Tibial artery (tissue), 4 donors: ENCODE measurements at places on chromosomes 7 and 10.
A peak's percentile ranks its signal among the peaks of the same experiment; 100 is the strongest.

DNA sequence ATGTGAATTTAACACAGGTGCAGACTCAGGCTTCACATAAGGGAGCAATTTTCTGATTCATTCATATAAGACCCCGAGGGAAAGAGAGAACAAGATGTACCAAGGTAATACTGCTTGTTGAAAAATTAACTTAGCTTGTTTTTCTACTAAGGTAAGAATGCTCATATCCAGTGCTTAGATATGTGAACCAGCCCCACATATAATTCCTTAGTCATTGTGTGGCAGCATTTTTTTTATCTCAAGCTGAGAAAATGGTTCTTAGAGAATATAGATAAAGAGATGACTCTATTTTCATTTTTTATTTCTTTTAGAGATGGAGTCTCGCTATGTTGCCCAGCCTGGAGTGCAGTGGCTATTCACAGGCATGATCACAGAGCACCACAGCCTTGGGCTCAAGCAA is 121.8 kb upstream of the SEM1 start:
- no peak for DNase-seq

DNA sequence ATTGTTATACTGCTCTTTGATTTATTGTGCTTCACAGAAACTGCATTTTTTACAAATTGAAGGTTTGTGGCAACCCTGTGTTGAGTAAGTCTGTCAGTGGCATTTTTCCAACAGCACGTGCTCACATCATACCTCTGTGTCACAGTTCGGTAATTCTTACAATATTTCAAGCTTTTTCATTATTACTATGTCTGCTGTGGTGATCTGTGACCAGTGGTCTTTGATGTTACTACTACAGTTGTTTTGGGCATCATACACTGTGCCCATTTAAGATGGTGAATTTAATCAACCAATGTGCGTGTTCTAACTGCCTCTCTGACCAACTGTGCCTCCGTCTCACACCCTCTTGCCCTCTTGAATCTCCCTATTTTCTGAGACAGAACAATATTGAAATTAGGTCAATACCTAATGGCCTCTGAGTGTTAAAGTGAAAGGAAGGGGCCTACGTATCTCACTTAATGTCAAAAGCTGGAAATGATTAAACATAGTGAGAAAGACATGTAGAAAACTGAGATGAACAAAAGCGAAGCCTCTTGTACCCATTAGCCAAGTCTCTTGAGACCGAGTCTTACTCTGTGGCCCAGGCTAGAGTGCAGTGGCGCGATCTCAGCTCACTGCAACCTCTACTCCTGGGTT is 20.2 kb upstream of the ASL start:
- no peak for DNase-seq

DNA sequence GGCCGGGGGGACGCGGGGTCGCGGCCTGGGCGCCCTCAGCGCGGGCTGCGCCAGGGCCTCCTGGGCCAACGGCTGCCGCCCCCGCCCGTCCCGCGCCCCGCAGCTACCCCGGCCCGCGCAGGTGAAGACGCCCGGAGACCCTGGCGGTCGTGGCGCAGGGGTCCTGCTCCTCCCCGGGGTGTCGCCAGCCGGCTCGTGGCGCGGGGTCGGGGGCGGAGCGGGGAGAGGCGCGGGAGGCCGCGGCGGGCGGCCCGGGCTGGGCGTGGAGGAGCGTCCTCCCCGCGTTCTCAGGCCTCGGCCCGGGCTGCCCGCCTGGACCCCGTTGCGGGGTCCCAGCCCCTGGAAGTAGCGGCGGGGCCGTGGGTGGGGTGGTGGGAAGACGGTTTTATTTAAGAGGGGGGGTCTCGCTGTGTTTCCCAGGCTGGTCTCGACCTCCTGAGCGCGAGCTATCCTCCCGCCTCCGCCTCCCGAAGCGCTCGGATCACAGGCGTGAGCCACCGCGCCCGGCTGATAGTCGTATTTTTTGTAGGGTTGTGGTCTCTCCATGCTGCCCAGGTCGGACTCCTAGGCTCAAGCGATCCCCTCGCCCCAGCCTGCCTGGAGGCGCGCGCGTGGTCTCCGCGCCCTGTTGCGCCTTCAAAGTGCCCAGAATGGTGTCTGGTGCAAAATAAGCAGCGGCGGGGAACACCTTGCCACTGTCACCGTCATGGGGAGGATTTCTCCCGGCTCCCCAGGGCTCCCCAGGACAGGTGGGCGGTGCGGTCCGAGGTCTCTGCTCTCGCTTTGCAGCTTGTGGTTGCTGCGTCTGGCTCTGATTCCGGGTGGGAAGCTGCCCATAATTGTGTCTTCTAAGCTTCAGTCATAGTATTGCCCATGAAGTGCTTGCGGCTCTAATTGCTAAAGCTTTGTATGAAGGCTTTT is 15.3 kb upstream of the SUN1 start:
- no peak for DNase-seq

GRCh38 chr10:14779001-14779651 is 4.4 kb upstream of the FAM107B start:
- no peak for DNase-seq

DNA sequence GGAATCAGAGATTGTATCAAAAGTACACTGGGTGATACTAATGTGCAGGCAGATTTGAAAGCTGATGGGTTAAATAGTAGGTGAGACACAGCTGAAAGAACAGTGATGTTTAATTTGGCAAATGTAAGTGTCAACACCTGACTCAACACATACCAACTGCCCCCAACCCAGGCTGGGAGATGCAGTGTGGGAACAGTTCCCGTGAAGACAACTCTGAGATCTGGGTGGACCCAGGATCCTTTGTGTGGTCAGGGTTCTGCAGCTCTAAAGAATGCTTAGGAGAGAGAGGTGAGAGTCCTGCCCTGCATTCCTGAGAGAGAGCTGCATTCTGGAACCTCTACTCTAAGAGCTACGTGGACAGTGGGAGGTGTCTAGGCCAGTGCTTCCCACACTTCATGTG is 479.7 kb downstream of the RPS24 start:
- DNase-seq = no peak

- DNase-seq = no peak
Measured at GRCh38 chr7:17976952-17977351, 36.7 kb upstream of the SNX13 start.

DNA sequence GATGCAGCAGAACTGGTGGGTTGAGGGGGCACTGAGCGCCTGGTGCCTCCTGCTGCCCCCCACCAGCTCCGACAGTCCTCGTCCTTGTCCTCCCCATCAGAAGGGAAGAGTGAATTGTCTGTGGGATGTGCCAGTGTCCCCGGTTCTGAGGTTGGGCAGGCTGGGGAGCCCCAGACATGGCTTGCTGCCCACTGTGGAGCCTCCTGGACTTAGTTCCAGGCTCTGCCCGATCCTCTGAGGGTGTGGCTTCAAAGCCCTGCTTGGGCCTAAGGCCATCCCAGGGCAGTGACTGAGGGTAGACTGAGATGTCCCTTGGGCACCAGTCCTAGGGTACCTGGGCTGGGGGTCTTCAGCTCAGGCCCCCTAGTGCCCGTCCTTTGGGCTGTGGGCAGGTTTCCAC is 168.8 kb downstream of the RNF216 start:
- no peak for DNase-seq

- no peak for DNase-seq
Measured at GRCh38 chr10:17061418-17061817, 68.2 kb downstream of the CUBN start.

DNA sequence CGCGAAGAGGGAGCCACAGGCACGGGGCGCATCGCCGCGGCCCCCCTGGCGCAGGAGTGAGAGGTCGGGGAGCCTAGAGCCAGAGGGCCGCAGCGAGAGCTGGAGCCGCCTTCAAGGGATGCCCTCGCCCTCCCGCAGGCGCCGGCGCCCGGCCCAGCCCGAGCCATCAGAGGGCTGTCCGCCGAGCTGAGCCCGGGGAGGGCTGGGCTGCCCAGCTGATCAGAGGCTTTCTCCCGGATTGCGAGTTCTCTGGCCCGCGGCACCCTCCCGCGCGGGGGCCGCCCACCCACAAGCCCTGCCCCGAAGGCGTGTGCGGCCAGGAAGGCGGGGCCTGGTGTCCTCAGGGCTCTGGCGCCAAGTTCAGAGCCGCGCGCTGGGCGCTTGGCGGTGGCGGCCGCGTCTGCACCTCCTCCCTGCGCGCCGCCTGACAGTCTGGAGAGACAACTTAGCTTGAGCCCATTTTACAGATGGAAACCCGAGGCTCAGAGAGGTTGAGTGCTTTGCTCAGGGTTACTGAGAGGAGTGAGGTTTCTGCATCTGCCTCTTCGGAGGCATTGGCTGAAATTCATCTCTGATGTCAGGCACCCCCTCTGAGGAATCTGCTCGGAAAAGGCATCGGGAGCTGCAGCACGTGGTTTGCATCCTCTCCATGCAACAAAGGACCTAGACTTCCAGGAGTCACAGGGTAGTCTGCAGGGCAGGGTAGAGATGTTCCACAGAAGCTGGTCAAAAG is 3.8 kb upstream of the ANTXRL start:
- peak; percentile 84 for DNase-seq

DNA sequence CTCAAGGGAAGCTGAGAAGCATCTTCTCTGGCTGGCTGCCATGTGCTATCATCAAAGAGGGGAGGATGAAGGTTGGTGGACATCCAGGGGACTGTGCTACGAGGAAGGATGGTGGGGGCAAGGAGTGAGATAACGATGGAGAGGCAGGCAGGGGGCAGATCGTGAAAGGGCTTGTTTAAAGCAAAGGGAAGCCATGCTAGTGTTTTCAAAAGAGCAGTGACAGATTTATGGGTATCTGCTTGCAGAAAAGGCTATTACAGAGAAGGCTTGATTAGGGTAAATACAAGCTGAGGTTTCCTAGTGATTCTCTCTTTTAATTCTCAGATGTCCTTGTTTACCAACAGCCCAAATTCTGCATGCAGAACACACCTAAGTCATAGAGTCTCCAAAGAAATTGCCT is 88.9 kb upstream of the MKX start:
- DNase-seq = no peak

GRCh38 chr10:1531883-1532597 is 205.3 kb downstream of the ADARB2 start:
- DNase-seq = no peak

DNA sequence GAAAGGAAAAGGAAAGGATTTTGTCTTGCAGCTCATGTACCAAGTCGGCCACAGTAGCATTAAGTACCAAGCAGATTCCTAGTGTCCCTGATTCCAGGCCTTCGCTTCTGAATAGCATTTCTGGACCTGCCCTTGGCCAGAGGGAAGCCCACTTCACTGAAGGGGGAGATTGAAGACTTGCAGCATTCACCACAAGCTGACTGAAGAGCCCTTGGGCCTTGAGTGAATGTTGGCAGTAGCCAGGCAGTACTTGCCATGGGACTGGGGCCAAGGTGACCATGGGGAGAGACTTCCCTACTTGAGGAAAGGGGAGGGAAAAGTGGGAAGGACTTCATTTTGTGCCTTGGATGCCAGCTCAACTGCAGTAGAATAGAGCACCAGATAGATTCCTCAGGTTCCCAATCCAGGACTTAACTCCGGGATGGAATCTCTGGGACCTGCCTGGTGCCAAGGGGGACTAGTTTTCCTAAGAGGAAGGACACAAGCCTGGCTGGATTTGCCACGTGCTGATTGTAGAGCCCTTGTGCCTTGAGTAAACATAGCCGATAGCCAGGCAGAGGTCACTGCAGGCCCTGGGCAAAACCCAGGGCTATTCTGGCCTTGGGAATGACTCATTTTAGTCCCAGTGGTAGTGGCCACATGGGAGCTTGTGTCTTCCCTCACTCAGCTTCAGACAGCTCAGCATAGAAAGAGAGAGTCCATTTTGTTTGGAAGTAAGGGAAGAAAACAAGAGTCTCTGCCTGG is 141.7 kb upstream of the KCND2 start:
- DNase-seq = no peak
